IMR-90 (cell line): ENCODE measurements at places on chromosomes 4 and X.

DNA sequence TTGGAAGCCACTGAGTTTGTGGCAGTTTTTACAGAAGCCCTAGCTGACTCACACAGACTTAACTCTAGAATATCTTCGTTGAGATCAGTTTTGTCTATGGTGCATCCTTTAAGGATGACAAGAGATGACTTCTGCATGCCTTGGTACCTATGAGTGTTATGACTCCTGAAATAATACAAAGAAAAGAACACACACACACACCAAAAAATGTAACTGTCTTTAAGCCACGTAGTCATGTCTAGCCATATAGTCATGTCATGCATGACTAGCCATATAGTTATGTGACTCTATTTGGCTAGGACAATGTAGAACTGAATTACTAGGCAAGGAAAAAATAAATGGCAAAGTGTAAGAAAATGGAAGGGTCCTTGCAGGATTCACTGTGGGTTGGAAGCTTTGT lies 447.8 kb downstream of the NLGN4X start:
- H3K27ac ChIP-seq: no peak overlapping the region
- no peaks in the 10 kb centered on the region for H3K4me1 ChIP-seq
- no peaks in the 10 kb centered on the region for H3K36me3 ChIP-seq
- H3K4me3 ChIP-seq: no peak overlapping the region

DNA sequence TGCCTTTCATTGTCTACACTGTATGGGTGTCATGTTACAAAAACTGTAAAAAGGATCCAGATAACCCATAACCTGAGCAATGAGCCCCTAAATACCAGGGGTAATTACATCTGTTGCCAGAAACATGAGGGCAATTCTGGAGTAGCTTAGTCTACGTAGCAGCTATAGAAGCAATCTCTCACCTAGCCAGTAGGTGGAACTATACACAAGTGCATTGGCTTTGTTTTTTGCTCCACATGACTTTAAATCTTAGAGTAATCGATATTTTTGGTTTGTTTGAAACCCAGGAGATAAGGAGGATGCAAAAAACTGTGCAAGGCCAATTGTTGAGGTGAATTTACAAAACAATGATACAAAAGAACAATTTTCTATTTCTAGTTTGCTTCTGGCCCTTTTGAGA lies 57.5 kb downstream of the GPR82 start:
- peak; percentile 56 for DNase-seq
- peaks cover 3% of the 10 kb centered on the region for H3K4me1 ChIP-seq
- H3K36me3 ChIP-seq: no peaks in the 10 kb centered on the region
- H3K27me3 ChIP-seq: no peaks in the 10 kb centered on the region
- no peak overlapping the region for H3K27ac ChIP-seq

DNA sequence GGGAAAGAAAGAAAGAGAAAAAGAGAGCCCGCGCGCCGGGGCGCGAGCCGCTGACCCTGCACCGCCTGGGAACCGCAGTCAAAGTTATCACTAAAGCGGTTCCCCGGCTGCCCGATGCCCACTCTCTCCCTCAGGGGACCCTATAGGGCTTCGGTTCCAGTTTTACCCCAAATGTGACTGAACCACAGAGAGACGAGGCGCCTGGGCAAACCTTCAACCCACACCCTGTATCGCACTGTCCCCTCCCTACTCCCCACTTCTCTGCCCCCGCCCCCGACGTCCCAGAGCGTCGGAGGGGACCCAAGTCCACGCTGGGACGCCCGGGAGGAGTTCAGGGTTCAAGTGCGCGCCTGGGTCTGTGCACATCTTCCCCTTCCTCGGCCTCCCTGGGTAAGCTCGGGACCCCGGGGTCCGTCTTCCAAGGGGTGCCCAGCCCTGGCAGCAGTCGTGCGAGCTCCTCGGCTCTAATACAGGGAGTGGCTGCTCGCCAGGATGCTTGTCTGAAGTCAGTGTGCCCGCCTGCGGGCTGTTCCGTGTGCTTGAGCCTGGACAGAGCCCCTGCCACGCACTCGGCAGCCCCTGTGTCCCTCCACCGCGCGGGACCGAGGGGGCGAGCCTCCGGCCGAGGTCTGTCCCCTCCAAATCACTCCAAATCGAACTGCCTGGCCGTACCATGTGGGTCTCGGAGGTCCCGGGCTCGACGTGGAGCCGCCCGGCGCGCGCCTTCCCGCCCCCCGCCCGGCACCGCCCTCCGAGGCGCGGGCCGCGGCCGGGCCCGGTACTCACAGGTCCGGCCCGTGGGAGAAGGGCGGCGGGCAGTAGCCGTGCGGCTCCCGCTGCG lies 960 bp downstream of the TRPC3 start:
- H3K4me1 ChIP-seq: no peaks in the 10 kb centered on the region
- no peaks in the 10 kb centered on the region for H3K27me3 ChIP-seq
- peak; percentile 18 for DNase-seq
- no peaks in the 10 kb centered on the region for H3K36me3 ChIP-seq
- peak overlapping the region; percentile 76 for H3K4me3 ChIP-seq

DNA sequence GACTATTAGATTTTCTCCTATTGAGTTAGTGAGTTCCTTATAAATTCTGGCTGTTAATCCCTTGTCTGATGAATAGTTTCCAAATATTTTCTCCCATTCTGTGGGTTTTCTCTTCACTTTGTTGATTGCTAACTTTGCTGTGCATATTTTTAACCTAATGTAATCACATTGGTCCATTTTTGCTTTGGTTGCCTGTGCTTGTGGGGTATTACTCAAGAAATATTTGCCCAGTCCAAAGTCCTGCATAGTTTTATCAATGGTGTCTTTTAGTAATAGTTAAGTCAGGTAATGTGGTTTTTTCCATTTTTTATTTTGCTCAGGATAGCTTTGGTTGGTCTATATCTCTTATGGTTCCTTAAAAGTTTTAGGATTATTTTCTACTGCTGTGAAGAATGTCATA lies 490.3 kb downstream of the ARAP2 start:
- no peaks in the 10 kb centered on the region for H3K27me3 ChIP-seq
- H3K36me3 ChIP-seq: no peaks in the 10 kb centered on the region
- DNase-seq: no peak
- H3K4me3 ChIP-seq: no peak overlapping the region
- no peaks in the 10 kb centered on the region for H3K4me1 ChIP-seq
- H3K27ac ChIP-seq: no peak overlapping the region

DNA sequence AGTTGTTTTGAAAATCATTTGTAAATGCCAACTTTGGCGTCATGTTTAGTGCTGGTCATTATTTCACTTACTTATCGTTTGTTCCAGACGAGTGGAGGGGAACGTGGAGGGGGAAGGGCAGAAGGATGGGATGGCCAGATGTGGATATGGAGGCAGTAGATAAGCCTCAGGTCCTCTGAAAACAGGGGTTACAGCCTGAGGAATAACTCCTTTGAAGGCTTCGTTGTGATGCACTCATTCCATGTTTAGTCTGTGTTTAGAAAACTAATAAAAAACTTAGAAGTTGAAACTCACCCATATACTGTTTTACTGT lies 1.1 kb downstream of the MOB1B start:
- DNase-seq: no peak
- peaks cover 15% of the 10 kb centered on the region for H3K36me3 ChIP-seq
- H3K27me3 ChIP-seq: no peaks in the 10 kb centered on the region
- H3K27ac ChIP-seq: peak overlapping the region; percentile 88

- no peaks in the 10 kb centered on the region for H3K27me3 ChIP-seq
- no peak for DNase-seq
- H3K4me3 ChIP-seq: no peak overlapping the region
- no peaks in the 10 kb centered on the region for H3K4me1 ChIP-seq
These were observed 36.7 kb upstream of the CXXC4 start for GRCh38 chr4:104531390-104531789.

DNA sequence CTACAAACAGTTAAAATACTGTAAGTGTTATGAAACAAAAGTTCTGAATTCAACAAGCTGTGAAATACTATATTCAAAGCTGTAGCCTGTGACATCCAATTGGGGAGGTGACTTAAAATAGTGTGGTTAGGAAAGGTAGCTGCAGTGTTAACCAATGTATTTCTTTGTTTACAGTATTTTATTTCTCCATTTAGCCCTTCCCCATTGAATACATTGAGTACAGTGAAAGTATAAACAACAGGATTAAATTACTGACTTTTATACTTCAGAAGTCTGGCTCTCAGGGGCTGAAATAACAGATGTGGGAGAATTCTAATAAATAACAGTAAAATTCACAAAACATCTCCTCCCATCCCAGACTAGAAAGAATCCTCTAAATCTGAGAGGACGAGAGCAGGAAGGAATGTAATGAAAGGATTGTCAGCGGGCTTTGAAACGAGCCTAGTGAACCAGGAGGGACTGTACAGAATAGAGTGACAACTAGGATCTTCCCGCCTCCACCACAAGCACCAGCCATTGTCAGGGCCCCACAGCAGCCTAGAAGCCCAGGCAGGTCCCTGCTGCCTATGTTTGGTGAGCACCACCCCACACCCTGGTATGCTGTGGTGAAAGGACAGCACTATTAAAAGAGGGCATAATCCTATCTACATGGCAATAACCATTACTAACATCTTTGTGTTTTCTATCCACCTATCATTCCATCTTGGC lies 73.7 kb downstream of the SPCS3 start:
- peak overlapping the region; percentile 31; the same call in 1 of the 2 replicates for H3K27ac ChIP-seq
- no peak overlapping the region for H3K4me3 ChIP-seq
- no peaks in the 10 kb centered on the region for H3K27me3 ChIP-seq
- H3K4me1 ChIP-seq: peaks cover 3% of the 10 kb centered on the region
- DNase-seq: peak; percentile 58
- no peaks in the 10 kb centered on the region for H3K36me3 ChIP-seq

DNA sequence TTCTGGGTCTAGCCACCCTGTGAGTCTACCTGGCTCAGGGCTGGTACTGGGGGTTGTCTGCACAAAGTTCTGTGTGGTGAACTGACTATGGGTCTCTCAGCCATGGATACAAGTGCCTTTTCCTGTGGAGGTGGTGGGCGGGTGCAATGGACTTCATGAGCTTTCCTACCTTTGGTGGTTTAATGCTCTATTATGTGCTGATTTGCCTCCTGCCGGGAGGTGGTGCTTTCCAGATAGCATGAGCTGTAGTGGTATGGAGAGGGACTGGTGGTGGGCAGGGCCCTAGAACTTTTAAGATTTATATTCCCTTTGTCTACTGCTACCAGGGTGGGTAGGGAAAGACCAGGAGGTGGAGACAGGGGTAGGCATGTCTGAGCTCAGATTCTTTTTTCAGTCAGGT lies 48.0 kb downstream of the PBDC1 start:
- no peaks in the 10 kb centered on the region for H3K36me3 ChIP-seq
- no peak overlapping the region for H3K4me3 ChIP-seq
- DNase-seq: no peak
- no peak overlapping the region for H3K27ac ChIP-seq
- H3K4me1 ChIP-seq: no peaks in the 10 kb centered on the region
- H3K27me3 ChIP-seq: peaks cover 2% of the 10 kb centered on the region; the same call in 1 of the 2 replicates

- H3K4me1 ChIP-seq: peaks cover 5% of the 10 kb centered on the region
- no peaks in the 10 kb centered on the region for H3K27me3 ChIP-seq
- DNase-seq: peak; percentile 94
- no peaks in the 10 kb centered on the region for H3K36me3 ChIP-seq
- H3K27ac ChIP-seq: peak overlapping the region; percentile 86
- H3K4me3 ChIP-seq: no peak overlapping the region
These were observed 35.3 kb upstream of the SPRY1 start for GRCh38 chr4:123361195-123361861.

DNA sequence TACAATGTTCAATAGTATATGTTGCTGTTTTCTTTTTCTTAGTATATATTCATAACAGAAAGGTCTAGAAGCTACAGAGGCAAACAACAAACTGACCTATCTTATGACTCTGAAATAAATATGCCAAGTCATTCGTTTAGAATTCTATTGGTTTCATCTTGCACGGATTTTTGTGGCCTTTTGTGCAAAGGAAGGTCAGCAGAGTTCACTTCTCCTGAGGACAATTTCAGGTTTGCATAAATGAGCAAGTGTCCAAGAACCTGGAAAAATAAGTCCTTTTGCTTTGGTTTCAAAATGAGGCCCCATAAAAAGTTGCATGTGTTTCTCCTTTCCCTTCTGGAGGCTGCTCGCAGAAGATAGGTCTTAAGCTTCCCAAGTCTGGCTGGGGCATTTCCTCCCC lies 156.9 kb downstream of the APBB2 start:
- no peak overlapping the region for H3K4me3 ChIP-seq
- no peaks in the 10 kb centered on the region for H3K27me3 ChIP-seq
- H3K36me3 ChIP-seq: no peaks in the 10 kb centered on the region
- H3K27ac ChIP-seq: no peak overlapping the region

DNA sequence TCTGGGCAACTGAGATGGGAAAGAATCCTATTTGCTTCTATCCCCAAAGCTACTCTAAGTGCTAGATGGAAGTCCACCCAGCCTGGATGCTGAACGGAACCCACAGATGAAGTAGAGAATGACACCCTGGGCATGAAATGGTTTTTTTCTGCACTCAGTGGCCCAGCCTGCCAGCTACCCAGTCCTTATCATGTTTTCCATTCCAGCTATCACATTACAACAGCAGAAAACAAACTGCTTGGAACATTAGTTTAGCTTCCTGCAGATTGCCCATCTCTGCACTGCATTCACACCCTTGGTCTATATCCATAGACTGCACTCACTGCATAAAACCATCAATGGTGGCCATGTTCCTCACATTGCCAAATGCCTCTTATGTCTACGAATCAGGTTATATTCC lies 79.1 kb downstream of the NYX start:
- no peak overlapping the region for H3K27ac ChIP-seq
- H3K4me1 ChIP-seq: peaks cover 2% of the 10 kb centered on the region

DNA sequence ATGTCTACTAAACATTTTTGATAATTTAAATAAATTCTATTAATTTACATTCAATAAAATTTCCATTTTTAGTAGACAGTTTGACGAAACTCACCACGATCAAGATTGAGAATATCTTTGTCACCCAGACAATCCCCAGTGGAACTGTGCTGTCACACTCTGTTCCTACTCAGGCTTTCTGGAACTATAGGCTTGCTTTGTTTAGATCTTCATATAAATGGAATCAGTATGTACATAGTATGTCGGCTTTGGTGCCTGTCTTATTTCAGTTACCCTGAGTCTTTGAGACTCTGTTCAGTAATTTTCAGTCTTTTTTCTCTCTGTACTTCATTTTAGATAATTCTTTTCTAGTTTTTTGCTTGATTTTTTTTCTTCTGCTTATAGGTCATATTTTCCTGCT lies 163.5 kb upstream of the EMCN start:
- H3K27ac ChIP-seq: no peak overlapping the region
- no peaks in the 10 kb centered on the region for H3K27me3 ChIP-seq
- no peaks in the 10 kb centered on the region for H3K4me1 ChIP-seq
- H3K4me3 ChIP-seq: no peak overlapping the region
